Osteocyte (in vitro differentiated cells): ENCODE measurements at places on chromosomes 16 and 17.

DNA sequence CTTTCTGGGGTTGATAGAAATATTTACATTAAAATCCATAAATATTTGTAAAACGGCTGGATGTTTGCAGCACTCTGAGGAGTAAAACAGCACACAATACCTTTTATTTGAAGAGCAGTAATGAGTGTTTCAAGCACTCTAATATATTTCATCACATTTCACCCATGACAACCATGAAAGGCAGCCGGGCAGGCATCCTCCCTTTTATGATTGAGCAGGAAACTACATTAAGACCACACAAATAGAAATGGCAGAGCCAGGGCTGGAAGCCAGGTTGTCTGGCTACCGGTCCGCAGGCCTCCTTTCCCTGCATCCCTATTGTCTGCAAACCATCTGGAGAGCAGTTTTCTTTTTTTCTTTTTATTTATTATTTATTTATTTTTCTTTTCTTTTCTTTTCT lies 23.1 kb upstream of the GPRC5C start:
- no peak for DNase-seq

DNA sequence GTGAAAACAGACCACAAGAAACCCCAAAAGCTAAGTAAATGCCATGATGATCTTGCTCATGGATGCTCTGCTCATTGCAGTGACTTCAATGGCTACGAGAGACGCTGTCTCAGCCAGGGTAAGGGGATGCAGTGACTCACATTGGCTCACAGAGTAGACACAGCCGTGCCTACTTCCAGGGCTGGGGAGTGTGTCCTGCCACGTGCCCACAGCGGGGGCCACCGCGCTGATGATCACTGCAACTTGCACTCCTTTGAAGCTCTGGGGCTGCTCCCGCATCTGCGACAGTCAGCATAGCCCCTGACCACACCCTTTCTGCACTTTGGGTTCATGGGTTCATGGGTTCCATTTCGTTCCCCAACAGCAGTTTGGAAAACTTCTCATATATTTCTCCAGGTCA lies 231.4 kb upstream of the RPL38 start:
- DNase-seq = no peak

- DNase-seq = no peak
Observed at GRCh38 chr16:9048302-9048700, 43.1 kb upstream of the HAPSTR1 start.

DNA sequence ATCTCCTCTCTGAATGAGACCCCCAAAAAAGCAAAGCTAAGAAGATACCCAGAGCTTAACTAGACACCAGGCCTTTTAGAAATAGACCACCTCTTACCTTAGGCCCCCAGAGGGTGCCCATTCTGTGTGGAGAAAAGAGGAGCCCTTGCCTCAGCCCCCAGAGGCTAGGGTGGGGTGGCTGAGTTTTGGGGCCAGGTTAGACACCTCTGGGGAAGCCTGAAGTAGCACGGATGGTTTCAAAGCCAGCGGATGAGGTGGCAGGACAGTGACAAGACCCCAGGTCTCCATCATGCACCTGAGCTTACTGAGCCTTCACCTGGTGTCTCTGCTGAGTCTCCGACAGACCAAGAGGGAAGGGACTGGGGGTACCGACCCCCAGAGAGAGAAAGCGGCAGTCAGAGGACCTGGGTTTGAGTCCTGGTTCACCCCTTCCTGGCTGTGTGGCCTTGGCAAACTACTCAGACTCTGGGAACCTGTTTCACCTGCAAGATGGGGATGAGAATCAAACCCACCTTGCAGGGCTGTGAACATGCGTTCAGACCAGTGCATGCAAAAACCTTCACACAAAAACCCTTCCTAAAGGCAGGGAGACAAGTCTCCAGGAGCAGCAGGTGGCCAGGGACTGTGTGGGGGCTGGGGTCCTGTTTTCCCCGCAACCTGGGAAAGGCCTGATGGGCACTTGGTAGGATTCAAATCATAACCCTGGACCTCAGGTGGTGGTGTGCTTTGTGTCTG lies 7.7 kb downstream of the SCGB1C2 start:
- peak; percentile 76 for DNase-seq

GRCh38 chr17:29677221-29677791 lies 54.6 kb upstream of the CORO6 start:
- no peak for DNase-seq

- peak; percentile 85 for DNase-seq
Observed at GRCh38 chr17:21297026-21297520, 12.6 kb downstream of the MAP2K3 start.

- no peak for DNase-seq
Observed at GRCh38 chr17:17692353-17693252, 11.3 kb downstream of the RAI1 start.

DNA sequence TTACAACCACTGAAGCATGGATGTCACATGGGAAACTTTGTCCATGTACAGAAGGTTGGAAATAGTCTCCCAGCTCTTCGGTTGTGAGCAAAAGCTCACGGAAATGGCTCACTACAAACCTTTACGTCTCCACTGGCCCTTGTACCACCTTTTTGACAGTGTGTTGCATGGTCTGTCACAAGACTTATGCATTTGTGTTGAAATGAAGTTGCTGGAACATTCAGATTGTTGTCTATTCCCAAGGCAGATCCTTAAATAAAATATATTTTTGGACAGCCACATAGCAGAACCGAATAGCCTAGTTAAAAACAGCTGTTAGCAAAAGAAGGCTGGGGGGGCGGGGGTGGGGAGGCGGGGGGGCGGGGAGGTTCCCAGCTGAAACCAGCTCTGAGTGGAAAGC lies 39.2 kb downstream of the KNOP1 start:
- DNase-seq = no peak

- no peak for DNase-seq
Observed at GRCh38 chr16:76461836-76462235, 184.6 kb downstream of the CNTNAP4 start.

DNA sequence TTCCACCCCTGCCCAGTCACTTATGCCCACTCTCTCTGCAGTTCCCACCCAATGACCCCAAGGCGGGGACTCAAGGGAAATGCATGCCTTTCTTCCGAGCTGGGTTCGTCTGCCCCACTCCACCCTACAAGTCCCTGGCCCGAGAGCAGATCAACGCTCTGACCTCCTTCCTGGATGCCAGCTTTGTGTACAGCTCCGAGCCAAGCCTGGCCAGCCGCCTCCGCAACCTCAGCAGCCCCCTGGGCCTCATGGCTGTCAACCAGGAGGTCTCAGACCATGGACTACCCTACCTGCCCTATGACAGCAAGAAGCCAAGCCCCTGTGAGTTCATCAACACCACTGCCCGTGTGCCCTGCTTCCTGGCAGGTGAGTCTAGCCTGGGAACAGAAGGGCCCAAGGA lies 13.8 kb downstream of the LPO start:
- peak; percentile 71 for DNase-seq

DNA sequence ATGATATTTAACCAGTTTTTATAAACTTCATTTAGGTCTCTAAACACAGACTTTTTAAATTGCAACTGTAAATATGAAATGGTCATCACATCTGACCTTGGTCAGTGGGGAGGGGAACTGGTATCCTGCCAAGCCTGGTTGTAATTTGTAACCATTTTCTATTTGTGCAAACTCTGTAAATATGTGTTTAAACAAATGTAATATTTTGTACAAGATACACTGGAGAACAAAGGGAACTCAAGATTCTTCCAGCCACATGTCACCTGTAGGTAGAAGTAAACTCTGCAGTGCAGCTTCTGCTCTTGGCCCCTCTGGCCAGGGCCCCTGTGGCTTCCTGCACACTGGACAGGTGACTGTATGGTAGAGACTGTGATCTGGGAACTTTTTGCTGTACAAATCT lies 35.8 kb downstream of the AKAP1 start:
- no peak for DNase-seq

DNA sequence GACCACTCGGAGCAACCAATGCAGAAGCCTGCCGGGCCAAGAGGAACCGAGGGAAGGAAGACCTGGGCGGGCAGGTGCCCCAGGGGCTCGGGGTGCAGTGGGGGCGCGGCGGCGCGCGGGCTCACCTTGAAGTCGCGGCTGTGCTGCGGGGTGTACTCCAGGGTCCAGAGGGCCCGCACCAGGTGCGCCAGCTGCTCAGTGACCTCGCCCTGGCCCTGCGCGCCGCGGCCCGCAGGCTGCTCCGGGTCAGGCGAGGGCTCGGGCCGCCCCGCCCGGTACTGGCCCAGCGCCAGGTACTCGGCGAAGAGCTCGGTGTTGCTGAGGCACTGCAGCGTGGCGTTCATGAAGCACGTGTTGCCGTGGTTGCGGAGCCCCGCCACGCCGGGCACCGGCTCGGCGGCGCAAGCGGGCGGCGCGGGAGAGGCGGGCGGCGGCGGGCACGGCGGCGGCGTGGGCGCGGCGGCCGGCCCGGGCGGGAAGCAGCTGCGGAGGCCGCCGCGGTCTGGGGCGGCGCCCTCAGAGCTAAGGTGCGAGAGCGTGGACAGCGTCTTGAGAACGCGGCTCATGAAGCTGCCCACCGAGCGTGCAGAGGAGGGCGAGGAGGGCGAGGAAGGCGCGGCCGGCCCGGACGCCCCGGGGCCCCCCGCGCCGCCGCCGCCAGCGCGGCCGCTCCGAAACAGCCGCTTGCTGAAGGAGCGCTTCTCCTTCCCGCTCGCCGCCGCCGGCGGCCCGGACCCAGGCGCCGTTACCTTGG lies 562 bp downstream of the USP31 start:
- DNase-seq = peak; percentile 85

DNA sequence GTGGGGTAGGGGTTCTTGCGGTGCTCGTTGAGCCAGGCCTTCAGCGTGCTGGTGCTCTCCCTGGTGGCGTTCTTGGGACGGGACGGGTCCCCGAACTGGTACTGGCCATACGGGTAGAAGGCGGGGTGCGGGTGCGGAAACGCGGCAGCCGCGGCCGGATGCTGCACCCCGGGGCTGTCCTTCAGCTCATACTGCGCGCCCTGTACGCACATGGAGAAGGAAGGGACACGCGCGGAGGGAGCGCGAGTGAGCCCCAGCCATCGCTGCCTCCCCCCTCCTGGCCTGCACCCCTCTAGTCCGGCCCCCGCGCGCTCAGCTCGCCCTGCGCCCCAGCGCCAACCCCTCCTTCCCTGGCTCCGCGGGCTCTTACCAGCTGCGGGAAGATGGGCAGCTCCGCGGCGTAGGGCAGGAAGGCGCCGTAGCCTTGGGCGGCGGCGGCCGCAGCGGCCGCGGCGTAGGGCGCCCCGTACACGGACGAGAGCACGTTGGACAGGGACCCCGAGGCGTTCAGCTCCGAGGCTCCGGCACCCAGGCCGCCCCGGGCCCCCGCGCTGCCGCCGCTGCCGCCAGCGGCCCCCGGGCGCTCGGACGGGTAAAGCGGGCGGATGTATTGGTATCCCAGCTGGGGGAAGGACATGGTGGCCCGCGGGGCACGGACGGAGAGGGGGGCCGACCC lies 1.0 kb downstream of the IRX3 start:
- DNase-seq = no peak

DNA sequence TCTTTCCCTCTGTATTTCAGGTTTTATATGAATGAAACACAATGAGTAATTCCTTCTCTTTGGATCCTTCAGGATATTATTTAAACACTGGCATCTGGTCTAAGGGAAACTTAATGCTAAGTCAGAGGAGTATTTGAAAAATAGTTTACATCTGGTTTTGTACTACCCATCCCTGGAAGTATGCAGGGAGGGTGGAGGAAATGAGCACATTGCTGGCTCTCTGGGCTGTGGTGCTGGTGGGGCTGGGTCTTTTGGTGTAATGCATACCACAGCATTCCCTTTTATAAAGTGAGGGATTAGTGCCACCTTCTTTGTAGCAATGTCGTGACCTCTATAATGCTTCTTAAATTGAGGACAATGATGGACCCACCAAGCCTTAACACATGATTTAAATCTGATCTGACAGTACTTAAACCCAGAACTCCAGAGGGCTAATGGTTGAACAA lies 105.5 kb upstream of the AXIN2 start:
- no peak for DNase-seq

- DNase-seq = no peak
Observed at GRCh38 chr16:57689762-57690558, 4.6 kb upstream of the DRC7 start.

- DNase-seq = no peak
Observed at GRCh38 chr17:39599665-39600231, 8.0 kb downstream of the NEUROD2 start.

GRCh38 chr17:7548585-7549400 lies at the start of gene TNFSF12:
Gene TNFSF12, plus strand, starts transcription at chr17:7549058. Its CDS starts 96 bp downstream, at chr17:7549154.
- no peak for DNase-seq

- no peak for DNase-seq
Observed at GRCh38 chr16:19001788-19002187, 18.1 kb downstream of the TMC7 start.

DNA sequence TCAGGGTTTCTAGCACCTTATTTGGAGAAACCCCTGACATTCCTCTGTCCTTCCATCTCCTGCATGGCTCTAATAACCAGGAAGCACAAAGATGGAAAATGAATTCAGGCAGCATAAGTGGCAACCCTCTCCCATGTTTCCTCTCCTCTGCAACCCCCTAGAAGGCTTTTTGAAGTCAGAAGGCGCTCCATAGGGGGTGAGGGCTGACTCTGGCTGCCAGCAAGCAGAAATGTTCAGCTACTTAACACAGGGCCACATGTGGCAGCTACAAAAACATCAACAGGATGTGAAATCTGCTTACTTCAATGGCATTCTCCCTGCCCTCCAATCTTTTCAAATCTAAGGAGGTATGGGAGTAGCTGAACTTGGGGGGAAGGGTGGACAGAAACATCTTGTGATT lies 55.2 kb upstream of the IRX5 start:
- DNase-seq = no peak

DNA sequence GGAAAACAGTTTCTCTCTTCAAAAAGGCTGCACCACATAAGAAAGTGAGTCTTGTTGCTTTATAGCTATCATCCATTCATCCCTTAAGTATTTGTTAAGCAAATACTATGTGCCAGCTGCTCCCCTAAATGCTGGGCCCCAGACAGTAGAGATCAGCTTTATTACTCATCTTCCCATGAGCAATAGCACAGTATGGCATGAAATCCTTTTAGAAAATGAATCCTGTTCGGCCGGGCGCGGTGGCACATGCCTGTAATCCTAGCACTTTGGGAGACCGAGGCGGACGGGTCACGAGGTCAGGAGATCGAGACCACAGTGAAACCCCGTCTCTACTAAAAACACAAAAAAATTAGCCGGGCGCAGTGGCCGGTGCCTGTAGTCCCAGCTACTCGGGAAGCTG lies 99.5 kb downstream of the MYO1D start:
- no peak for DNase-seq

DNA sequence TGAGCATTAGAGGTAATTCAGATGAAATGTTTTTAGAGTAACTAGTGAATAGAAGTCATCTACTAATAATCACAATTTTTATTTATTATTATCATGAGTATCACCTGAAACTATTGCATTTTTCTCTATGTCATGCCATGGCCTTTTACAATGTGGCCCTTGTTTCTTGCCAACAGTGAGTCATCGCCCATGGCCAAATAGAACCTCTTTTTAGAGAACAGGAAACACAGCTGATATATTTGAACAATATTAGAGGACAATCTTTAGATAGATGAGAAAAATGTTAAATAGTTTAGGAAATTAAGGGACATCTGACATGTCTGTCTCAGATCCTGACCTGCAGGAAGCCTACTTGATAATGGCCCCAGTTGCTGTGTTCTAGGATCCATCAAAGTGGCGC lies 1584.4 kb upstream of the GOT2 start:
- DNase-seq = no peak

- DNase-seq = no peak
Observed at GRCh38 chr17:40832840-40833239, 10.4 kb upstream of the KRT10 start.

- DNase-seq = peak; percentile 93
Observed at GRCh38 chr17:8125154-8125946, 1.4 kb upstream of the HES7 start.
